ENCODE measurements at places on chromosomes 1 and 21.

- DNase-seq: no peak
These were observed 11.7 kb downstream of the FLG start for GRCh38 chr1:152313319-152313801.

- DNase-seq: no peak
These were observed 20.1 kb downstream of the CFHR5 start for GRCh38 chr1:196997423-196997822.

- no peak for DNase-seq
These were observed 48.3 kb upstream of the SLC22A15 start for GRCh38 chr1:115927971-115928370.

- DNase-seq: no peak
These were observed 79.1 kb downstream of the ZP4 start for GRCh38 chr1:237811633-237812032.

DNA sequence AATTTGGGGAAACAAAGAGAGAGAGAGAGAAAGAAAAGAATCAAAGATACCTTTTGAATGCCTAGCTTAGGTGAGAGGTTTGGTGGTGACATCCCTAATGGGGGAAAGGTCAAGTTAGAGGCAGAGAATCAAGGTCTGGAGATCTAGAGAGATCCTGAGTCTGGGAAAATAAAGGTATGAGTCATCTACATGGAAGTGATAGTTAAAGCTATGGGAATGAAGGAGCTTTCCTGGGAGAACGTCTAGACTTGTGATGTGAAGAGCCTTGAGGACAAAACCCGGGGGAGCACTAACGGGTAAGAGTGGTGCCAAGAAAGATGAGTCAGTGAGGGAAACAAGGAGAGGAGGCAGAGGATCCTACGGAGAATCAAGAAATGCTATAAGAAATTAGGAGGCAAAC lies 110.8 kb upstream of the RUNX1 start:
- no peak for DNase-seq

GRCh38 chr1:52142220-52143183 lies 613 bp downstream of the ZFYVE9 start:
- no peak for DNase-seq

DNA sequence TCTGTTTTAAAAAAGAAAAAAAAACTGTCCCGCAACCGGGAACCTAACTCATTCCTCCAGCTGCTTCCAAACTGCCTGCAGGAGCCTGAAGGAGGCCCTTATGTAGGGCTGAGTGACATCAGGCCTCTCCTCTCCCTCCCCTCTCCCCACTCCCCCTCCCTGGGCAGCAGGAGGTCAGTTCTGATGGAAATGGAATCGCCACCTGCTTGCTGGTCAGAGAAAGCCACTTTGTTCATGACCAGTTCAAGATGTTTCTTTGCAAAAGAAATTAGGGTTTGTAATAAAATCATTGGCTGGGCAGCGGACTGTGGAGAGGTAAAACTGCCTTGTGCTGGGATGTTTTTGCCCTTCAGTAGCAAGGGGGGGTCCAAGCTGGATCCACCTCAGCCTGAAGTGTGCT lies at the start of gene MAP1LC3C:
TSS of gene MAP1LC3C (minus strand) at position 73 of the 400 bp plus-strand sequence. CDS start 90 bp downstream, outside the sequence.
- DNase-seq: no peak

- no peak for DNase-seq
These were observed 246.4 kb upstream of the NR5A2 start for GRCh38 chr1:199780948-199781670.

Data from NCI-H2081 treated with DMSO at 0.1 percent for 48 hours (cell line).